Astrocyte (in vitro differentiated cells and primary cell): ENCODE measurements at places on chromosomes 2 and 18. TPM values are rescaled to one million over a fixed set of nuclear protein-coding genes. Genes with fewer than 3 reads are reported as not detected.

GRCh38 chr2:191656792-191657191, 21.1 kb upstream of the NABP1 start:
- DNase-seq = no peak

- DNase-seq = no peak
These were observed 81.7 kb upstream of the SPHKAP start for GRCh38 chr2:228263156-228263555.

GRCh38 chr18:77478646-77479442, 229.2 kb downstream of the GALR1 start:
- DNase-seq = no peak

DNA sequence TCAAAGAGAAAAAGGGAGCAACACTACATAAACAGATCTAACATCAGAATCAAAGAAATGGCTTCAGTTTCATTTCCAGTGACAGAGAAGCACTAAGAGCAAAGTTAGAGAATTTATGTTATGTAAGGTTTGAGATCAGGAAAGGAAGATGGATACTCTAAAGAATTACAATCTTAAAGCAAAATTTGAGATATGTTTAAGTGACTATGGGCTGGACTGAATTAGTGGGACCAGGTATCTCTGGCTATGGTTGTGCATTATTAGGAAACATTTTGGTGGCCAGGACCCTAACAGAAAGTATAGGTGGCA, 208.2 kb downstream of the CCDC178 start:
- DNase-seq = no peak

CCDC85A gene
- 6.1 and 8.9 TPM in 2 replicates for total RNA-seq
